ENCODE measurements at places on chromosomes 12 and 14.
A peak's percentile ranks its signal among the peaks of the same experiment; 100 is the strongest.

- DNase-seq = no peak
These were observed 3.2 kb upstream of the GSC start for GRCh38 chr14:94773061-94773648.

DNA sequence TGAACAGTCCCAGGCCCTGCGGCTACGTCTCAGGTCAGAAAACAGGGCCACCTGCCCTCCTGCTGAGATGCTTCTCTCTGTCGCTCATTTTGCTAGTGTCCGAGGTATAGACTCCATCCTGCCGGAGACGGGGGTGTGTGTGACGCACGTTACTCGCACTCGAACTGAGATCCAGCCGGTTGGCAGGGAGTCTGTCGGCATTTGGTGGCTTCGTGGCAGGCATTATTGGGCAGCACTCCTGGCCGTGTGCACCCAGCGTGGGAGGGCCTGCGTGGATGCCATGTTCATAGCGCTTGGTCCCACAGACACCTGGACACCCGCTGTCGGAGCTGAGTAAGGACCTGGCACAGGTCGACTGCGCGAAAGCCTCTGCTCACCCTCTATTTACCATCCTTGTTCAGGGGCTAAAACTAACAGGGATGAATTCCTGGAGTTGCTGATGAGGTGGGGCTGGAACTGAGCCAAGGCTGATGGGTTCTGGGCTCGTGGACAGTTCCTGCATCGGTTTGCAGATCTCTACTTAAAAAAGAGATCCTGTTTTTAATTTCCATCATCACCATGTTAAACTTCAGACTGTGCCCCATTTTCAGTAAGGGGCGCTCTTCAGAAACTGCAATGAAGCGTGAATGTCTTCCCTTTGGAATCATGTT is 28.6 kb downstream of the AACS start:
- DNase-seq = no peak

GRCh38 chr12:41466300-41466699 is 278.2 kb downstream of the PDZRN4 start:
- DNase-seq = no peak

DNA sequence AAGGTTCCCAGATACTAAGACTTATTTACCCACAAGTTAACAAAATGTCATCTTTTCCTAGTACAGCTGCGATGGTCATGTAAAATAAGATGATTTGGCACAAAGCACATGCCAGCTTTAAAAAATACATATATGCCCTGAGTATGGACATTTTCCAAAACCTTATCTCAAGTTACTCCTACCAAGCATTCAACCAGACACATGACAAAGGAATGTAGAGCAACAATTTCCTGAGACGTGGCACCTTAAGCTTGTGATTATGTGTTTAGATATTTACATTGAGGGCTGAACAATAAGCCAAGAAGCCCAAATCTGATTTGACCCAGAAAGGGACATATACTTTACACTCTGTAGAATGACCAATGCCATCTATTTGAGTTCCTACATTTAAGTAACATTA is 24.5 kb upstream of the OVCH1 start:
- DNase-seq = no peak

- no peak for DNase-seq
These were observed 11.9 kb downstream of the TMTC3 start for GRCh38 chr12:88153959-88154358.

GRCh38 chr12:128109636-128110035 is 157.3 kb upstream of the TMEM132C start:
- DNase-seq = no peak

DNA sequence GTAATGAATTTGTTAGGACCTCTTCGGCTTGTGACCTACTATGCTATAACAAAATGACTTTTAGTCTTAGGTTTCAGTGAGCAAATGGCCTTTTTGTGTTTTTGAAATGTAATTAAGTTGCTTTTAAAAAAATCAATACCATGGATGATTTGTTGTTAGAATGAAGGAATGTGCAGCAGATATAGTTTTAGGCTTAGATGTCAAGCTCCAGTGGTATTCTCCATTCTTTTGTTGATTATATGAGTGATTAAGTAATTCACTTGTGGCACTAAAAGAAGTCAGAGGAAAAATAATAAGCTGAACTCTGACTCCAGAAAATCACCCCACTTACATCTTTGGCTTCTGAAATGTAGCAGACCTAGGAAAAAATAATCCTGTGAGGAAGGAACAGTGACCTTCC is 474.1 kb upstream of the MIS18BP1 start:
- DNase-seq = no peak

DNA sequence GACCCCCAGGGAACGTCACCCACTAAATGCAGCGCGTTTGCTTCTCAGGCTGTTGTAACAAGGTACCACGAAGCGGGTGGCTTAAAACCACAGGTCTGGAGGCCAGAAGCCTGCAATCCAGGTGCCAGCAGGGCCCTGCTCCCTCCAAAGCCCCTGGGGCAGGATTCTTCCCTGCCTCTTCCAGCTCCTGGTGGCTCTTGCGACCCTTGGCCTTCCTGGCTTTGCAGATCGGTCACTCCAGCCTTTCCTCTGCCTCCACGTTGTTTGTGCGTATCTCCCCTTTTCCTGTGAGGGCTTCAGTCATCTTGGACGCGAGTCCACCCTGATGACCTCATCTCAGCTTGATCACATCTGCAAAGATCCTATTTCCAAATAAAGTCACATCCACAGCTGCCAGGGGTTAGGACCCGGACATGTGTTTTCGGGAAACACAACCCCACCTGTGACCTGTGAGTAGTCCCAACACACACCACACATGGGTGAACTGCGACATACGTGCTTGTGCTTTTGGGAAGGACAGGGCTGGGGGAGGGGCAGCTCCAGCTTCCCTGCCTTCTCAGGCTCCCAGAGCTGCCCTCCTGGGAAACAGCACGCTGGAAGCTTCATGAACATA is 114.5 kb upstream of the NCOR2 start:
- DNase-seq = no peak

GRCh38 chr12:116556964-116557698 is 2.0 kb upstream of the MAP1LC3B2 start:
- no peak for DNase-seq

- DNase-seq = peak; percentile 53
These were observed 2.0 kb upstream of the ART4 start for GRCh38 chr12:14845350-14845750.

GRCh38 chr12:102439426-102440405 is 40.6 kb downstream of the IGF1 start:
- DNase-seq = no peak
